ENCODE measurements at places on chromosomes 1 and 21.

DNA sequence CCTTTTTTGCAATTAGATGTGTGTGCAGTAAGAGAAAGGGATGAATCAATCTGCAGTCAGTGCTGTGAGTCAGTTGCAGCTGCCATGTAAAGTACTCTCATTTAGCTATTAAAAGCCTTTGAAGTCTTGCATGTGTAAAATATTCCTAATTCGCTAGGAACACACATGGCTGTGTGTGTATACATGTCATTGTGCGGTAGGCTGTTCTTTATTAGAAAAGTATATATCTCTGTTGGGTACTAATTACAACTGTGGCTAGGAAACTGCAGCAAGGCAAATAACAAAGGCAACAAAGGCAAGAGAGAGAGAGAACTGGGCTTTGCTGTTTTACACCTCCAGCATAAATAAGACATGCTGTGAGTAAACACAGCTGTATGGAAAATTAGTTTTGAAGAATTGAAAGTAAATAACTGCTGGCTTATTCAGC lies 41.7 kb downstream of the EPB41 start:
- DNase-seq = no peak

GRCh38 chr1:210750468-210750867 lies 383.5 kb downstream of the KCNH1 start:
- DNase-seq = no peak

DNA sequence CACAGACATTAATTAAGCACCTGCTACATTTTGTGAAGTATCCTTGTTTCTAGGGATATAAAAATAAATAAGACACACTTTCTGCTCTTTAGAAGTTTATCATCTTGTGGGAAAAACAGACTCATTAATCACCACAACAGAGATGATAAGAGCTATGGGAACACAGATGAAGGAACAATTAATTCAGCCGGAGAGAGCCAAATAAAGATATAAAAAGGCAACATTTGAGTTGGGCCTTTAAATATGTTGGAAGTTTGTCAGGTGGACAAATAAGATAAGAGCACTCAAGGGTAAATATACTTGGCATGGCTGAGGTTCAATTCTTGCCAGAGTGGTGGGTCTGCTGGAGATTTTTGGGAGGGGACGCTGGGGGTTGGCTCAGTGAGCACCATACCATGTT lies 34.2 kb upstream of the VTCN1 start:
- DNase-seq = no peak

DNA sequence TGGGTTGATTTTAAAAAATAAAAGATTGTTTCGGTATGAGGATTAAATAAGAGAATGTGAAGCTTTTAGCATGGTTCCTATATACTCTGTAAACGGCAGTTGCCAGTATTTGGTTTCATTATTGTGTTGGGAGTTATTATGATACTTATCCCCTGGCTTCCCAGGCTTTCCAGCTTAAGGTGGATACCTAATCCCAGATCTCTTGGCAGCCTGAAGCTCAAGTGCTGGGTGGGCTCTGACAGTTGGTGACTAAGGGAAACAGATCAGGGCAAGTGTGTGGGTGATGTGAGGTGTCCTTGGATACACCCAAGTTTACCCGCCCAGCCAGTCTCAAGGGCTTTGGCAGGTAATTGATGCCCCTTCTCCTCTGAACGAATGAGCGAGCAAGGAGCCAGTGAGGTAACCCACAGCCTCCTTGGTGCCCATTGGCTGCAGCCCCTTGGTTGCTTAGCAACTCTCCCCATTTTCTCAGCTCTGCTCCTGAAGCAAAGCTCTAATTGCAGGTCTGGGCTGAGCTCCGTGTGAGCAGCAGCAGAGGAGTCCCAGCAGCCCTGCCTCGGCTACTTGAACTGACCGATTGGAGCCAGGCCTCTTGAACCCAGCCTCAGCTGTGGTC lies 6.1 kb downstream of the IPO13 start:
- DNase-seq = no peak

- DNase-seq = no peak
Observed at GRCh38 chr1:195482137-195482536, 1126.1 kb downstream of the KCNT2 start.

GRCh38 chr1:212073490-212073889 lies 37.9 kb downstream of the DTL start:
- DNase-seq = no peak

GRCh38 chr1:210415846-210416448 lies 87.2 kb downstream of the HHAT start:
- no peak for DNase-seq

- DNase-seq = no peak
Observed at GRCh38 chr1:30285501-30285932, 437.9 kb downstream of the MATN1 start.

GRCh38 chr1:160578525-160579191 lies 638 bp downstream of the CD84 start:
- no peak for DNase-seq

DNA sequence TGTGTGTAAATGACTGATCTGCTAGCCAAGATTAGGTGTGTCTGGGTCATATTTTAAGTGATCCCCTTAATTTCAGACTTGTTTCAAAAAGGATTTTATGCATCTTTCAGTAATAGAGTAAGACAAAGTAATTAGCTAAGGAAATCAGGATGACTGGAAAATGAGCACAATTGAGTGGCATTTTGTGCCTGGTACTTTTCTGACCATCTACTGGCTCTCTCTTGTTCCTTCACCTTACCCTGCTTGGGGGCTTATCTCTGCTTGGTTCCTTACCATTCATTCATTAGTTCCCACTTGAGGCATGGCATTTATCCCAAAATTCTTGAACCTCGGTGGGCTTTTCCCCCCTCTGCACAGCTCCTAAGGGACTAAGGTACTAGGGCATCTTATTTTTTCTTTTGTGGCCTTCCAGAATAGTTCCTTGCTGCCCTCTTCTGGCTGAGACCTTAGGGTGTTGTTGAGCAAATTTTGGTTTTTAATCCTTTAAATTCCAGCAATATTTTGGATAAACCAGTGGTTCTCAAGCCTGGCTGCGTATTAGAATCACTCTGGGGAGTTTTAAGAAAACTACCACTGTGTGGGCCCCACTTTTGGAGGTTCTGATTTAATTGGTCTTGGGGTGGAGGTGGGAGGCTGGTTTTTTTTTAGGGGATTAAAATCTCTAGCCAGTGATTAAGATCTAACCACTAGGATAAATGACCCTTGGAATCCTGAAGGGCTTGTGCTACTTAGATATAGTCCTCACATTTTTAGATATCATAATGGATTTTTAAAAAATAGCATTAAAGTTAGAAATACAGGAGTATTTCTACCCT lies 50.8 kb downstream of the HS2ST1 start:
- DNase-seq = peak; percentile 36

Data from ACHN (cell line).